Activated T-helper 1 cell treated with anti-CD3 and anti-CD28 coated beads, Interleukin-2, amount 50 U/mL, for 16 hours (primary cell): ENCODE measurements at places on chromosomes 12 and 14.
A peak's percentile ranks its signal among the peaks of the same experiment; 100 is the strongest.

- DNase-seq, result no peak
Measured at GRCh38 chr12:42481368-42481767, 108.2 kb downstream of the PRICKLE1 start.

DNA sequence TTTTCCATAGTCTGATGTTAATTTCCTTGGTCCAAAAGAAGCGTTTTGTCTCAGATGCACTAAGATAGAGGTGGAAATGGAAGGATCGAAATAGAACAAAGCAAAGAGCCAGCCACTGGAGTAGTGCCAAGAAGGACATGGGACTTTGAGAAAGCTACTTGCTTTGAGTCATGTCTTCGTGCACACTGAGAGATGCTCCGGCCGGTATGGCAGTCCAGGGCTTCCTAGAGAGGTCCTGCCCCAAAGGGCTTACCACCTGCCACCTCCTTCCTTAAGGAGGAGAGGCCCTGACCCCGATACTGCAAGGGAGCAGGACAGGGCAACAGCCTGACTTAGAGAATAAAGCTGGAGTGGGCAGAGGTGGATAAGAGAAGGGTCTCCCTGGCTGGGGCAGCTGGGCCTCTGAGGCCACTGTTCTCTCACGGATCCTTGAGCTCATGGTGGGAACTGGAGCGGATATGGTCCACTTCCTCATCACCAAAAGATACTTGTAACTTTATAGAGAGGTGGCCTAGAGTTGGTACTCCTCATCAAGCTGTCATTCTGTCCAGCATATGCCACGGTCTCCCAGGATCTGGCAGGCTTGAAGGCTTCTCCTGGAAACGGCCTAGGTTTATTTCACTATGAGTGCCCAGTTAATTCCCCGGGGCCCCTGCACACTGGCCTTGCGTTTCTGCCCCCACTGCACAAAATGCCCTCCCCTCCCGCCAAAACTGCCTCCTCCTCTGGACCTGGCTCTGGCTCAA lies 57.4 kb downstream of the FOXN3 start:
- no peak for DNase-seq

GRCh38 chr12:22250762-22251161 lies 83.7 kb downstream of the ST8SIA1 start:
- DNase-seq, result no peak

- DNase-seq, result no peak
Measured at GRCh38 chr12:63921157-63921556, 76.7 kb downstream of the SRGAP1 start.

DNA sequence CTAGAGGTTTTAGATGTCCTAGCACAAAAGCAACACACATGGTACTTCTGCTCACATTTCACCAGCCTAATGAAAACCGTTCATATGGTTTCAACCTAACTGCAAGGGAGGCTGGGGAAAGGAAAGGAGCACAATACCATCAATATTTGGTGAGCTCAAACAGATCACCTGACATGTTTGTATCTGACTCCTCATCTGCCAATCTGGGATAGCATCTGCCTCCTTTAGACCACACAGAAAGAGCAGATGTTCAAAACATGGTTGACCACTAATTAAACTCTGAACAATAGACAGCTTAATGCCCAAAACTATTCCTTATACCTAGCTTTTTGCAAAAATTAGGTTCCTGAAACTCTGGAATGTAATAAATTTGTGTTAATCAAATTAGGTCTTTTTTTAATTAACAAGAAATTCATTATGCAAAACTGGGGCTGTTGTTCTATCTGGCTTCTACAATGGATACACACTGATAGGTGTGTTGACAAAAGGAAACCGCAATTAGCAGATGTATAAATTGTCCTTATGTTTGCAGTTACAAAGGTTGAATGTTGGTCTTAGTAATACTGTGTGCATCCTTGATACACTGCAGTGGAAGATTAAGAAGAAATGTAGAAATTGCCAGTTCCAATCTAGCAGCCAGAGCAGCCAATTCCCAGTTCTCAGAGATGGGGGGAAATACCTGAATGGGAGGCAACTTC lies 89.3 kb downstream of the DUSP6 start:
- DNase-seq, result no peak

DNA sequence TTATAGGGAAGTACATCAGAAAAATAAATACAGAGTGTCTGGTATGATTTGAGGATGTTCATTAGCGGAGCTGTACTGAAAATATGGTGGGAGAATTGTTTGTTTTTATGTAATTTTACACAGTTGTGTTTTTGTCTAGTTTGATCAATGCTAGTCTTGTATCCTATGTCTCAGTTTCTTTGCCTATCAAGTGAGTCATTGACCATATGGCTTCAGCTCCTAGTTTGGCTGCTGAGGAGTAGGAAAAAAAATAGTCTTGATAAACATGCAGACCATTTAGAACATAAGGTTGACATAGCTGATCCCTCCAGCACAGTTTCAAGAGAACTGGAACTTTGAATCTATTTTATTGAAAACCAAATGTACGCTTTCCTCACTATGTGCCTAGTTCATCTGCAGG lies 1292.1 kb upstream of the FLRT2 start:
- no peak for DNase-seq

GRCh38 chr14:95620659-95621059 lies 65.6 kb upstream of the TCL1B start:
- peak; percentile 7 for DNase-seq

- no peak for DNase-seq
Measured at GRCh38 chr12:48084841-48085460, 20.9 kb downstream of the SENP1 start.

GRCh38 chr12:108319277-108320234 lies 19.6 kb downstream of the CMKLR1 start:
- DNase-seq, result no peak

DNA sequence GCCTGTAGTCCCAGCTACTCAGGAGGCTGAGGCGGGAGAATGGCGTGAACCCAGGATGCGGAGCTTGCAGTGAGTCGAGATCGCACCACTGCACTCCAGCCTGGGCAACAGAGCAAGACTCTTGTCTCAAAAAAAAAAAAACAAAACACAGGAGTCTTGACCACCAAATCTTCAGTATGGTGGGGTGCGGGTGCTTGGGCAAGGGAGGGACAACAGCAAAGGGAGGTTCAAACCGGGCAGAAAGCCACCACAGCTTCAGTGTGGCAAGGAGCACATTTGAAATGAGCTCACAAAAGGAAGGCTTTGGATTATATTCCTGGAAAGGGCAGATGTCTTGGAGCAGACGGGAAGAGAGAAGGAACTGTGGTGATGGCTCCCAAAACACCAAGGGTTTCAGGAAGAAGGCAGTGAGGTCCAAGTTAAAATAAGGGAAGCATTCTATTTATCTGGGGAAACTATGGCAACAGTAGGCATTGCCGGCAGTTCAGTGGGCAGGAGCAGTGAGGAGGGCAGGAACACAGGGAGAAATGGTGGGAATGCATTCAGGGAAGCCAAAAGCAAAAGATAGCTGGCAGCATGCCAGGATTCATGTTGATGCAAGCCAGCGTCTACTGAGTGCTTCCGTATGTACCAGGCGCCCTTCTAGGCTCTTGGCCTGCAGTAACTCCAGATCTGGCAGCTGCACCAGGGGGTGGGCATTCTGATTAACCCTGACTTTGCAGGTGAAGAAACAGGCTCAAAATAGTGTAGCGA lies 51.0 kb upstream of the SRSF5 start:
- DNase-seq, result no peak

GRCh38 chr12:57456145-57456700 lies 1.1 kb downstream of the INHBE start:
- no peak for DNase-seq
